NCI-H1092 (cell line): ENCODE measurements at places on chromosomes 6 and 20.

DNA sequence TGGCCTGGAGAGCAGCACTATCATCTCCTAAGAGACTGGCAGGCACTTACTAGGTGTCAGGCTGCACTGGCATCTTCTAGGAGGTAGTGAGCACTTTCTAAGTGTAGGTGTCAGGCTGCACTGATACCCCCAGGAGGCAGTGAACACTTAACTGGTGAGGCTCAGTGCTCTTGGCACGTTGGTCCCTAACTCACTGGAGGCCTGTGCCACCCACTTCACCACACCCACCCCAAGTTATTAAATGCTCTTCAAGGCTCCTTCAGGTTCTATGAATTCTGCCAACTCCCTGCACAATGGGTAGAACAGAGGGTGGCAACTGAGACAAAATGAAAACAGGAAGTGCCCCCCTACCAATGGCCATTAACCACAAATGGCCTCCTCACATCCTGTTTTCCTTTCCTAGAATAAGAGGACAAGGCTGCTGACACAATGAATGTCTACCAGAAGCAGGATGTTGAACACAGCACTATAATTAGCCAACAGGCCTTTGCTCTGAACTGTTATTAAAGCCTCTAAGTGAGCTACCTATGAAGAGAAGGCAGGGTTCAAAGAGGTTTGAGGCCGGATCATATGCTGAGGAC lies 29.4 kb downstream of the NCOA5 start:
- no peak for DNase-seq

- DNase-seq = no peak
Observed at GRCh38 chr20:61049684-61050083, 202.4 kb upstream of the CDH4 start.

DNA sequence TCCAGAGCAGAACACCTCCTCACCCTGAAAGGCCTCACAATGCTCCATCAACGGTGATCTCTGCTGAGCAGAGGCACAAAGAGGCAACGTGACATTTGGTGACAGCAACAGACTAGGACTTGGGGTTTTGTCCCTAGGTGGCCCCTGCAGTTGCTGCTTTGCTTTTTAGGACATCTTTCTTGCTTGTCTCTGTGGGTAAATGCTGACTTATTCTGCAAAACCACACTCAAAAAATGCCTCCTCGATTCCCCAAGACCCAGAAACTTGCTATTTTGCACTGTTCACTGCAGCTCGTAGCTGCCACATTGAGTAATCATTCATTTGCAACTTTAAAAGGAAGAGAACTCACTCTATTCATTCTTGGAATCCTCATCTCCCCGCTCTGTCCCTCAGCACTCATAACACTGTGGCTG lies 209.9 kb downstream of the LY86 start:
- DNase-seq = no peak

GRCh38 chr6:134805168-134805567 lies 144.7 kb downstream of the ALDH8A1 start:
- no peak for DNase-seq

DNA sequence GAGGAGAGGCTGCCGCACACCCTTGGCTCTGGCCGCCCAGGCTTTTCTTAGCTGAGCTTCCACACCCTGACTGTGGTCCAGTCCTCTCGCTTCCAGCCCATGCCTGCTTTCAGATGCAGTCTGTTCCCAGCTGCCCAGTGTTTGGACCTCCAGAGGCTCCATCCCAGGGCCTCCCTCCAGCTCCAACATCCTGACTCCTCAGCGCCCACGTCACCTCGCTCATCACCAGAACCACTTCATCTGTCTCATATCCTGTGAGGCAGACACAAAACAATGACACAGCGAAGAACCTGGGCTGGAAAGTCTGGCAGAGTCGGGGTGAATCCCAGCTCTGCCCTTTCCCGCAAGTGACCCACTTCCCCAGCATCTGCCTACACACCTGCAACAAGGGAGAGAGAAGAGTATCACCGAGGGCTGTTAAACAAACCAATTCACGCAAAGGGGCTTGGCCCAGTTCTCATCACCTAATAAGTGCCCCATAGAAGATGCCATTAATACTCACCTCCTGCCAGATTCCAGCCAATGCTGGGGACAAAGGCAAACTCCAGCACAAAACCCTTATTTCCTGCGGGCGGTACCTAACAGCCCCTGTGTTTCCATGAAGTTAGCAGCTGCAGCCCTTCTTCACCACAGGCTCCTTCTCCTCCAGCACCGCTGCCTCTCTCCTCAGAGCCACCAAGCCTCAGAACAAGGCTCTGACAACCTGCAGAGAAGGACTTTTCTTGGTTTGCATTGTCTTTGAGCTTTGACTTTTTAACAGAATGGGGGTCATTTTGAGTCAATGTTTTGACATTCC lies 133.4 kb upstream of the CDH4 start:
- no peak for DNase-seq

GRCh38 chr6:169503422-169504152 lies 198.2 kb downstream of the WDR27 start:
- no peak for DNase-seq
